Keratinocyte (primary cell): ENCODE measurements at places on chromosomes 7 and 10.

DNA sequence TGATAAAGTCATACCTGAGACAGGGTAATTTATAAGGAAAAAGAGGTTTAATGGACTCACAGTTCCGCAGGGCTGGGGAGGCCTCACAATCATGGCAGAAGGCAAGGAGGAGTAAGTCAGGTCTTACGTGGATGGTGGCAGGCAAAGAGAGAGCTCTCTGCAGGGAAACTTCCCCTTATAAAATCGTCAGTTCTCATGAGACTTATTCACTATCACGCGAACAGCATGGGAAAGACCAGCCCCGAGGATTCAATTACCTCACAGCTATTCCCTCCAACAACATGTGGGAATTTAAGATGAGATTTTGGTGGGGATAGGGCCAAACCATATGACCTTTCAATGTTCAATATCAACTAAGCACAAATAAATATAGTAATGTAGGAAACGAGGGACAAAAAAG is 559.4 kb upstream of the KCND2 start:
- no peak for DNase-seq

GRCh38 chr10:98624963-98625362 is 178.2 kb upstream of the HPS1 start:
- no peak for DNase-seq

DNA sequence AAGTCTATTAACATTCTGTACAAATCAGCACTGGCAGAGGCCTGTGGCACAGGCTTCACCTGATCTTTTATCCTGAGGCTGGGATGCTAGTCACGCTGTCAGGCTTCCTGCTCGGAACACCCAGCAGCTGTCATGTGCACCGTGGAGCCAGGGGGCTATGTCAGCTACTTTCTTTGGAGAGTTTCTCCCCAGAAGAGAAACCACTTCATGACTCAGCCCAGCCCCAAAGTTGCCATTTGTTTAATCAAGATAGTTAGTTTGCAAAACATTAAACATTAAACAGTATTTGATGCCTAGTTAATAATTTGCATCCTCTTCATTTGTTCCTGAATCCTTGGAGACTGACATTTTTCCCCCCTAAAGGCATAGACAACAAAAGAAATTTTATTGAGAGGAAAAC is at the start of gene HABP2:
Gene HABP2, plus strand, starts transcription at position 353 of the 400 bp plus-strand sequence. CDS start 69 bp downstream, outside the sequence.
- no peak for DNase-seq

DNA sequence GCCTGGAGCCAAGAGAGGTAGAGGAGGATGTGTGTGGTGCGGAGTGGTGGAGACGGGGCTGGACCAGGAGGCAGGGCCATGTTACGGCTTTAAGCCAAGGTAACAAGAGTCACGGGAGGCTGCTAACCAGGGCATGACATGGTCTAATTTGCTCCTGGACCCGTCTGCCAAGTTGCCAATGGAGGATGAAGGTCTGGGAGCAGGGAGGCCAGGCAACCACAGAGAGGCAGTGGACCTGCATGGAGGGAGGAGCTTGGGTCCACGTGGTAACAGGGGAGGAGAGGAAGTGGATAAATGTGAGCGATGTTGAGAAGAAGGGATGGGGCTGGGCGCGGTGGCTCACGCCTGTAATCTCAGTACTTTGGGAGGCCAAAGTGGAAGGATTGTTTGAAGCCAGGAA is 31.0 kb downstream of the SRRM3 start:
- DNase-seq = no peak

DNA sequence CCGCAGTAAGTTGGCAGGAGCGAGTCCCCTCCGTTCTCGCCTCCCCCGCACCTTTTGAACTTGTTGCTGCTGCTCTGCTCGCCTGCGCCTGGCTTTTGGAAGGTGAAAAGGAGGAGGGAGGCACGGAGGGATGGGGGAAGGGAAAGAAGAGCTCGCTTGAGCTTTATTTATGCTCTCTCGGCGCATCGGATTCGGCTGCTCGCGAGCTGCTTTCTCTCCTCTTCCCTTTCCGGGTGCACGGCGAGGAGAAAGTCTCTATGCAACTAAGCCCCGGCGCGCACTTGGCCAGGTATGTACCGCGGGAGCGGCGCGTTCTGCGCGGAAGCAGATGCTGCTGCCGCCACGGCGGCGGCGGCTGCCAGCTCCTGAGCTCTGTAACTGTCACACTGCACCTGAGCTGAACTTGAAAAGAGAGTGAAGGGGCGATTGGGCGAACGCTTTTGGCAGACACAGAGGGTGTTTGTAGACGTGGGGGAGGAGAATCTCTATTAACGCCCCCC is 551 bp downstream of the KCND2 start:
- DNase-seq = no peak

DNA sequence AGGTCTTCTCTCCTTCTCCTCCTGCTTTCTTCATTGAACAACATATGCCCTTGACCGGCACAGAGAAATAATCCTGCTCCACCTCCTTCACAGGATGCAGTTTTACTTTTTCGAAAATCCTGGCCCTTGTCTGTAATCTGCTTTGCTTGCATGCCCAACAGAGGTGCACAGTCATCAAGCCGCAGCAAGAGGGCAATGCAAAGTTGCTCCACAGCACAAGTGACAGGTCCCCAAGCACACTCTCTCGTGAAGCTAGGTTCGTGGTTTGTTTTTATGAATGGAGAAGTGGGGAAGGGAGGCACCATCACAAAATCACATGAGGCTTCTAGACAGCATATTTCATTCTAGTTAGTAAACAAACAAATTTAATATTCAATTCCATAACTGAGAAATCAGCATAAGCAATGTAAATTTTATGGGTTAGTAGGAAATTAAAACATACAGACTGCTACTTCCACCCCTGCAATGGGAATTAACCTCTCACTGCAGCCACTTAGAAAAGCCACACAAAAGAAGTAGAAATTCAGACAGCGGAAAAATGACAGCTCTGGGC is 178.8 kb downstream of the TPK1 start:
- no peak for DNase-seq

- no peak for DNase-seq
Measured at GRCh38 chr7:55108401-55108800, 89.6 kb downstream of the EGFR start.
